GM18507 (cell line): ENCODE measurements at places on chromosomes 2 and 18.

DNA sequence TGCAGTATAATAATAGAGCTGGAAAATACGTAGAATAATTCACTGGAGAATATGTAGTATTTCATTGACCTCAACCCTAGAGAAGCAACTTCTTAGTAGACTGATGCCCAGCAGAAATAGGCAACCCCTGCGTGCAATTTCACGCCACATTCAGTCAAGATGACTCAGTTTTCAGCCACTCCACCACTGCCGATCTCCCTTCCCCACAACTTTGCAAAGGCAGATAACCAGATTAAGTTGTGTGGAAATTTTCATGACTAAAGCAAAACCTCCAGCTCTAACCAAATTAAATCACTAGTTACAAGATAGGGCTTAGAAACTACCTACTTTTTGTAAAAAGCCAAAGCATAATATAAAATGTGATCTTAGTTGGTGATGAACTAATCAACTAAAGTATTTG, 63.3 kb upstream of the STK17B start:
- no peak for DNase-seq

- no peak for DNase-seq
These were observed 16.2 kb downstream of the SH2D6 start for GRCh38 chr2:85434696-85435095.

DNA sequence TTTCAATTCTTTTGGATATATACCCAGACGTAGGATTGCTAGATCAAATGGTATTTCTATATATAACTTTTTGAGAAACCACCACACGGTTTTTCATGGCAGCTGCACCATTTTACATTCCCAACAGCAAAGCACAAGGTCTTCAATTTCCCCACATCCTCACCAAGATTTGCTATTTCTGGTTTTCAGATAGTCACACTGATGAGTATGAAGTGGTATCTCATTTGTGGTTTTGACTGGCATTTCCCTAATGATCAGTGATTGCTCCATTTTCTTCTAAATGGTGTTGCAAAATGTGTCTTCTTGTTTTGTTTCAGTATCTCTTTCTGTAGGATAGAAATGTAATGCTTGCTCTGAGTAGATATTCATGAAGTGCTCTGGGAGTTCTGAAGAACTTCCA, 52.0 kb downstream of the ANKRD44 start:
- no peak for DNase-seq

GRCh38 chr2:29213888-29214291, 98.7 kb downstream of the CLIP4 start:
- no peak for DNase-seq

- no peak for DNase-seq
These were observed 26.8 kb upstream of the LDLRAD4 start for GRCh38 chr18:13191779-13192178.

DNA sequence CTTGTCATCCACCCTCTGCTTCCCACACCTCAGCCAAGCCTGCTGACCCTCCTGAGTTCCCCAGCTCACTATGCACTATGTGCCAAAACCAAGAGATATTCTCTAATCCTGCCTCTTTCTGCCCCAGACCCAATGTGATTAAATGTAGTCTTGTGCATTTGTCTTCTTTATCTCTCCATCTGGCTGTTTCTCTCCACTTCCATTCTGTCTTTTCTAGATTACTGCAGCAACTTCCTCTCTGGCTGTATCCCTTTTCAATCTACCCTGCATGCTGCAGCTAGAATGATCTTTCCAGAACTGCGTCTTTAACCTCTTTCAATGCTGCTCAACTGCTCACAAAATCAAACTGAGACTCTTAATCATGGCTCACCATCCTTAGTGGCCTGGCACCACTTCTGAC, 164.1 kb downstream of the GALNT14 start:
- no peak for DNase-seq

- no peak for DNase-seq
These were observed 3.7 kb upstream of the ADI1 start for GRCh38 chr2:3522961-3523421.

- peak; percentile 37 for DNase-seq
These were observed 31.2 kb downstream of the C1D start for GRCh38 chr2:68031542-68032160.

DNA sequence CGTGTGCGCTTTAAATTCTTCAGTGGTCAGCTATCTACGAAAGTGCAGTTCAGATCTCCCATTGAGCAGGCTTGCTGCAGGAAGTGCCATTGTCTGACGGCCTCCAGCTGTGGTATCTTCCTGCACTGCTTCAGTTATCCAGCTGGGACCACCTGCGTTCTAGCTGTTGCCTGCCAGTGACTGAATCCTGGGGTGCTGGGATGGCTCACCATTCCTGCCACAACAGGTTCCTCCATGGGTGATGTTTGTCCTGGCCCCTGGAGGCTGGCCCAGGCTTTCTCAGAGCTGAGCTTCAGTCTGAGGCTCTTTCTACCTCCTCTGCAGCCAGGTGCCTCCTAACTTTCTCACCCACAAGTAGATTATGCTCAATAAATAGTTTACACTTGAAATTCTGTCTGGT, 498.5 kb upstream of the HS6ST1 start:
- DNase-seq: no peak

DNA sequence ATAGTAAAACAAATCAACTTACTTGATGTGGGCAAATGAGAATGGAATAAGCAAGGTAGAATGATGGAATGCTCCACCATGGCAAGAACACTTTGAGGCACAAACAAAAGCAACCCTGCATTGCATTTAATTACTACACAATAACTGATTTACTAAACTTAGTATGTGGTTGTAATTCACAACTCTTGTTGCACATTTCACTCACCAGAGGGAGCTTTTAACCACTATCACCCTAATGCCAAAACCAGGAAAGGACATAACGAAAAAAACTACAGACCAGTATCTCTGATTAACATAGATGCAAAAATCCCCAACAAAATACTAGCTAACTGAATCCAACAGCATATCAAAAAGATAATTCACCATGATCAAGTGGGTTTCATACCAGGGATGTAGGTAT, 659.8 kb downstream of the CPS1 start:
- DNase-seq: no peak

DNA sequence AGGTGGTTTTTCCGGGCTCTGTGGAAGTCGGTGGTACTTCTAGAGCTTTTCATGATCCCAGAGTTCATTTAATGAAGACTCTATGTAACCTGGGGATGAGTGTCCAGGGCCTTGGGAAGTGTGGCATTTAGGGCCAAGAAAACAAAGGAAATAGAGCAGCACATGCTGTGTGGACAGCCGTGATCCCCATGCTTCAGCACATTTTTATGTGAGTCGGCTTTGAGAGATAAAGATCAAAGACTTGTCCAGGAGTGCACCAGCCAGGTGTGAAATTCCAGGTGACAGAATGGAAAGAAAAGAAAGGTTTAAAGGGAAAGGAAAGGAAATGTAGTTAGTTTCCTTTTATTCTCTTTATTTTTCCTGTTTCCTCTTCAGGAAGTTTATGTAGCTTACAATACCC, 258.0 kb upstream of the NRP2 start:
- no peak for DNase-seq

- no peak for DNase-seq
These were observed 977.1 kb upstream of the SOX11 start for GRCh38 chr2:4715065-4715464.

GRCh38 chr2:240689975-240690374, 1.7 kb upstream of the AQP12A start:
- no peak for DNase-seq

DNA sequence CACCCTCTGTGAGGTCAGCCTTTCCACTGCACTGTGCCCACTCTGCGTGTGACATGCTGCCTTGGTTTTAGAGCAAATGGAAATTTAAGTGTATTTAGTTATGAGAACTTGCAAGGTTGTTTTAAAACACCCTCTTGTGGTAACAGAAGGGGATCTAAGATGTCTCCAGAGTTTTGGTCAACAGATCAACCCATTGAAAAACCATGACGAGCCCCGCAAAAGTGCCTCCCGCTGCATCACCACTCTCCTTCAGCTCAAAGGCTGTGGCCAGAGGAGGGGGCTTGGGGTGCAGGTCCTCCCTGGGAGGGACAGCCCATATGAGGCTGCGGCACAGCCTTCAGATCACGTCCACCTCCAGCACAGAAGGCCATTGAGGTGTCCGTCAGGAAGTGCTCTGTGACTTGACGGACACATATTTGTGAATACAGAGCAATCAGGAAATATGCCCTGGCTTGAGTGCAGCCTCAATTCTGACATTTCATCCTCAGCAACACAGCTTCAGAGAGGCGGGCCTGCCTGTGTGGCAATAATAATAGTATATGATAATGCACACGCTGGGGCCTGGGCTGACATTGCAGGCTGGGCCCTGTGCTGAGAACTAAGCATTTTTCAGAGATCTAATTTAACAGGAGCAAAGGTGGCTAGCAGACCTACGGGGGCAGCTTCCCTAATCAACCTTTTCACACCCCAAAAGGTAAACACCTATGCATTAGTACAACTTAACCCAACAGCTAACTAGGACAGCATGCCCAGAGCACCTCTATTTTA, 213.9 kb downstream of the ANAPC1 start:
- DNase-seq: no peak

- DNase-seq: no peak
These were observed 14.1 kb downstream of the MC4R start for GRCh38 chr18:60358516-60358915.

DNA sequence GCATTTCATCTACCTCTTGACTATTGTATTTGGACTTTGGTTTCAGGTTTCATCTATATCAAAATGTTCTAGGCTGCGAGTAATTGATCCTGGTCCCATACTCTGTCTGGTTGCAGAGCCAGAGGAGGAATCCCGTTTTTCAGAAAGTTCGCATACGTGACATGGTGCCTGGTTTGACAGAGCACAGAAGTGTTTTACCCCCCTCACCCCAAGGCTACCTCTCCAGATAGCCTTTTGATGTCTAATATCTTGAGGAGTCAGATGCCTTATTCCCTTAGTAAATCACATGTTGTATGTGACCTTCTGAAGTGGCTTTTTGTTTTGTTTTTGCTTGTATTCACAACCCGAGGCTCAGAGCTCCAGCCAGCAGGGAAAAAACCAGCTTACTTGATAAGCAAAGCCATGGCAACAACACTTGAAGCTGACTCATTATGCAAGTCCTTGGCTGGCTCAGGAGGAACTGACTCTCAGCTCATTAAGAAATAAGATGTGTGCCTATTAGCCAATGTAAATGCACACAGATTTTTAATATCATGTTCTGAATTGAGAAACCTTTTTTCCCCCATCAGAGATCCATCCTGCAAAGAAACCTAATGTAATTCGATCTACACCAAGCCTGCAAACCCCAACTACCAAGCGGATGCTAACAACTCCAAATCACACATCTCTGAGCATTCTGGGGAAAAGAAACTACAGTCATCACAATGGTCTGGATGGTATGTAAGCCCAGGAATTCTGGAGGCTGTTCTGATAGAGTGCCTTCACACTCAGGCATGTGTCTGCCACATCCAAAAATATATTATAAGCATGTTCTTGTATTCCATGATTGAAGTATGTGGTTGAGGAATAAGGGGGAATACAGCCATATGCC, 41.4 kb downstream of the OXER1 start:
- peak; percentile 20 for DNase-seq

DNA sequence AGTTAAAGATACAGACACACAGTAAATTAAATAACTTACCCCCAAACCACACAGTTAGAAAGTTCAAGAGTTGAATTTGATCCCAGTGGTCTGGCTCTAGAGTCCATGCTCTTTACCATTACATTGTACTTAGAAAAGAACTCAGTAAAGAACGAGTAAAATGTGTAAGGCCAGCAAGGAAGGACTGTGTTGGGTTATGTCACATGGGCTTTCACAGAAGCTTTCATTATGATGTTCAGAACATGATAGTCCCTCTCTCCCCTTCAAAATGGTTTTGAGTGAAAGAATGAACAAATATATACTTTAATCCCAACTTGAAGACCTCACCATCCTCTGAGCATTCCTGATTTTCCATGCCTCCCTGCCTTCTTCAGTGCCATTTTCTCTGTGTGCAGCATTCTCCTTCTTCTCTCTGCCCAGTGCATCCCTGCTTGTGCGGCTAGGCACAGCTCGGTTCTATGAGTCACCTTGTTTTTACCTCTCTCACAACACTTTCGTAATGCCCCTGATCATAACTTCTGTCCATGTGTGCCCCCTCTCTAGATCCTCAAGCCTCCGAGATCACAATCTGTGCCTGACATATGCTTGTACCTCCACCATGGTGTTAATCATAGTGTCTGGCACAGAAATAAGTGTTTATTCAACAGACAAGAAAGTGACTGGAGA, 22.0 kb downstream of the RASGRP3 start:
- DNase-seq: no peak
